Neuronal stem cell (in vitro differentiated cells): ENCODE measurements at places on chromosomes 2 and 18.

GRCh38 chr2:190210471-190210870 is 109.2 kb downstream of the HIBCH start:
- H3K4me3 ChIP-seq: no peak overlapping the region
- H3K27ac ChIP-seq: no peak overlapping the region
- peaks cover 18% of the 10 kb centered on the region for H3K36me3 ChIP-seq
- no peak for DNase-seq
- H3K4me1 ChIP-seq: peaks cover 14% of the 10 kb centered on the region
- H3K27me3 ChIP-seq: no peaks in the 10 kb centered on the region

GRCh38 chr2:148167855-148168254 is 147.0 kb downstream of the MBD5 start:
- H3K4me3 ChIP-seq: no peak overlapping the region
- peaks cover 1% of the 10 kb centered on the region for H3K4me1 ChIP-seq
- no peaks in the 10 kb centered on the region for H3K27me3 ChIP-seq
- no peaks in the 10 kb centered on the region for H3K36me3 ChIP-seq
- DNase-seq: no peak

DNA sequence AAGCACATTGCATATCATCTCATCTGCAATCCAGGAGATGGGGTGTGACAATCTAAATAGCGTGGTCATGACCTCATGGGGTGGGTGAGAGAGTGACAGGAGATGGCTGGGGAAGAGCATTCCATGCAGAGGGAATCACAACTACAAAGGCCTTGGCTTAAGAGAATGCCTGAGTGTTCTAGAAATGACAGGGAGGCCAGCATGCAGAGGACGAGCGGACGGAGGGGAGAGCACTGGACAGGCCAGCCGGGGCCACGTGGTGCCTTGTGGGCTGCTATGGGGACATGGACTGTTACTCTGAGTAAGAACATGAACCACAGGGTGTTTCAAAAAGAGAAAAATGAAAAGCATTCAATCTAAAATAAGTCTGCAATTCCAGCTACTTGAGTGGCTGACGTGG is 117.9 kb upstream of the ODC1 start:
- no peak for DNase-seq
- H3K27me3 ChIP-seq: no peaks in the 10 kb centered on the region
- no peak overlapping the region for H3K4me3 ChIP-seq
- peaks cover 19% of the 10 kb centered on the region for H3K36me3 ChIP-seq
- H3K27ac ChIP-seq: no peak overlapping the region

DNA sequence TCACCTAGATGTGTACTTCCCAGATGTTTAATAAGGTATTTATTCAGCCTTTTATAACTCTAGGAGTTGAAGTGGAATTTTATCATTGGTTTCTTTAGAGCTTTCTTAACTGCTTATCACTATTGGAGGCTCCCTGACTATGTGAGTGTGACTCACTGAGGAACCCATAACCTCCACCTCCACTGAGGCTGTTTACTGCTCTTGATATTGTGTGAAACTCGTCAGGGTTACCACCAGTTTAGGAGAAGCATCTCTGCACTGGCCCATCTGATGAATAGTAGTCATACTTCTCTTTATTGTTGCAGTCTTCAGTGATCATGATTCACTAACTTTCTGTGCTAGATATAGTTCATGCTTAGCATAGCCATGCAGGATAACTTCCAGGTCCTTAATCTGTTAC is 79.6 kb upstream of the UBXN4 start:
- no peak overlapping the region for H3K4me3 ChIP-seq
- H3K36me3 ChIP-seq: peaks cover 59% of the 10 kb centered on the region
- peaks cover 12% of the 10 kb centered on the region for H3K4me1 ChIP-seq
- DNase-seq: no peak
- no peak overlapping the region for H3K27ac ChIP-seq

DNA sequence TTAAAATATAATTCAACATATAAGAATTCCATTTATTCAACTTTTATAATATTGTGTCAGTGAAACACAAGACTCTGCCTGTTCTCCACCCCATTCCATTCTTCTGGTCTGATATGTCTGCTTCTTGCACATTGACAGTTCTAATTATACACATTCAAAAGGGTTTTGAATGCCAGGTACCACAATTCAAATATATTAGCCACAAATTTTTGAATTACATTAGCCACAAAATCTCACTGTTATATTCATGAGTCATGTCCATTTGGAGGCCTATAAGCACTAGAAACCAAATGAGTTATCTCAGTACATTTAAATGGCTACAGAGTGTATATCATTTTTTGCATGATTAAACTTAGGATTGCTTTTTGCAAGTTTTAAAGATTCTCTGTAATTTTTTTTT is 72.1 kb downstream of the CCDC150 start:
- DNase-seq: no peak
- H3K27me3 ChIP-seq: no peaks in the 10 kb centered on the region
- H3K4me3 ChIP-seq: no peak overlapping the region
- no peaks in the 10 kb centered on the region for H3K36me3 ChIP-seq
- H3K27ac ChIP-seq: no peak overlapping the region
